Stimulated activated CD4-positive, alpha-beta T cell treated with anti-CD3 and anti-CD28 coated beads, Interleukin-4, amount 100 ng/mL, for 24 hours (primary cell): ENCODE measurements at places on chromosomes 12 and 14.

DNA sequence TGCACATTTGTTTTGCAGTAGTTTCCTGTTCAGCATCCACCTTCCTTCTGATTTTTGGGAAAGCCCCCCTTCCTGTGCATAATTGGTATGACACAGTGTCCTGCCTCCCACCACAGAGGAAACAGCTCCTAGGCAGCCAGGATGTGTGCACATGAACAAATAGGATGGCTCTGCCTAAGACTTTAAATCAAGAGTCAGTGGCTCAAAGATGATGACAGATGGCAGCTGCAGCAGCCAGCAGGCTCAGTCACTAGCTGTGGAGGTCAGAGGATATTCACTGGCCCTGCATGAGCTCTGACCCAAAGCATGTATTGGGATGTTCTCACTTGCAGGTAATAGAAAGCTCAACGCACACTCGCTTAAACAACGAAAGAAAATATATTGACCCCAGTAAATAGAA, 90.3 kb downstream of the KCNK10 start:
- no peak for DNase-seq

GRCh38 chr14:77498984-77499527, 440 bp upstream of the ISM2 start:
- no peak for DNase-seq

DNA sequence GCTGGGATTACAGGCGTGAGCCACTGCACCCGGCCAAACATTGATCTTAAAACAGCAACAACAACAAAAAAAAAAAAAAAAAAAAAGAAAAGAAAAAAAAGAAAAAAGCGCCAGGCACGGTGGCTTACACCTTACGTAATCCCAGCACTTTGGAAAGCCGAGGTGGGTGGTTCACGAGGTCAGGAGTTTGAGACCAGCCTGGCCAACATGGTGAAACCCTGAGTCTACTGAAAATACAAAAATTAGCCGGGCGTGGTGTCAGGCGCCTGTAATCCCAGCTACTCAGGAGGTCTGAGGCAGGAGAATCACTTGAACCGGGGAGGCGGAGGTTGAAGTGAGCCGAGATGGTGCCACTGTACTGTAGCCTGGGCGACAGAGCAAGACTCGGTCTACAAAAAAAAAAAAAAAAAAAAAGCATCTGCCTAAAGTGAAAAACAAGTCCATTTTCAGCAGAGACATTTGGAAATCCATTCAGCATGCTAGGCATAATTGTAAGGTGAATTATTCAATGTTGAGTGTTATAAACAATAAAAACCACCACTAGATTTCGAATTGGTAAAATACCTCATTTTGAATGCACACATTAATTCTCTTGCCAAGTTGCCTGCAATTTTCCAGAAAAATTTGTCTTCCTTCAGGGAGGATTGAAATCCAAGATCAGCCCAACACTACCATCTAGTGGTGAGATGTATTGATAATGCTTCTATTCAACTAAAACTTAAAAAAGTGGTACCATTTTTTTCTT, 8.0 kb upstream of the CERS5 start:
- DNase-seq = peak; percentile 20

DNA sequence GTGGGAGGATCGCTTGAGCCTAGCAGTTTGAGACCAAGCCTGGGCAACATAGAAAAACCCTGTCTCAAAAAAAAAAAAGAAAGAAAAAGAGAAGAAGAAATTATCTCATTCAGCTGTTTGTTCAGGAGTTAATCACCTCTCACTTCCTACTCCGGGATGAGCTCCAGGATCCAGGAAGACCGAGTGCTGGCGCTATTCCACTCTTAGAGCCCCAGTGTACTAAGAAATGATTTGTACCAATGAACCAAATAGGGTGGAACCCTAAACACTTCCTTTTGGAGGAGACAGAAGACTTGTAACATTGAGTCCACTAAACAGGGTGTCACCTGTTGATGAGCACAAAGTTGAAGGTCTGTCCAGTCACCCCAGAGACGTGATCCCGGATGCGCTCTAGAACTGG, 3.6 kb downstream of the ALKBH2 start:
- DNase-seq = no peak

DNA sequence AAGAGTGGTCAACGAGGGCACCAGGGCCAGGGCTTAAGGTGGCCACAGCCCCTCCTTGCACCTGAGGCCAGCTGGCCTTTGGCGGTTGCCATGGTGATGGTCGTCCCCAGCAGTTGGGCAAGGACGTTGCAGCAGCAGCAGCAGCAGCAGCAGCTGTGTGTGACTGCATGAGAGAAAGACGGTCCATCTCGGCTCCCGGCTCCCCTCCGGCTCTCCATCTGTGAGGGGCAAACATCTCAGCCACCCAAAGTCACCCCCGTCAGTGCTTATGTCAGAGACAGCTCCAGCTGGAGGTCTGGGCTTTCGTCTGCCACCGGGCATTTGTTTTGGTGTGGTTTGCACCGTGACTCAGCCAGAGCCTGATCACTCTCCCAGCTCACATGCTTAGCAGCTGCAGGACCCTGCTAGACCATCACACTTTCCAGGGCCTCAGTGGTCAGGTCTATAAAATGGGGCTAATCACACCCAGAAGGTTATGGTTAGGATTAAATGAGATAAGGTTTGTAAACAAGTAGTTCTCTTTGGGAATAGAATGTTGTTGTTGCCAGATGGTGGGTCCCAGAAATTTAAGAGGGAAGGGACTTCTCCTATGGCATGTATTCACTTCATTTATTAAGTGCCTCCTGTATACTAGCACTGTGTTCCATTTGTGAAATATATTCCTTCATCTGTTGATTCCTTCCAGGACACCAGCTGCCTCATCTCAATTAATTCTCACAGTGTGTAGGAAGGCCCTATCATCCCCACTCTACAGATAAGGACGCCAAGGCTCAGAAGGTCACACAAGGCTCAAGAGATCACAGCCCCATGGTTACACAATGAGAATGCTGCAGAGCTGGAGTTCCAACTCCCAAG, 212.6 kb upstream of the LHX5 start:
- DNase-seq = no peak

DNA sequence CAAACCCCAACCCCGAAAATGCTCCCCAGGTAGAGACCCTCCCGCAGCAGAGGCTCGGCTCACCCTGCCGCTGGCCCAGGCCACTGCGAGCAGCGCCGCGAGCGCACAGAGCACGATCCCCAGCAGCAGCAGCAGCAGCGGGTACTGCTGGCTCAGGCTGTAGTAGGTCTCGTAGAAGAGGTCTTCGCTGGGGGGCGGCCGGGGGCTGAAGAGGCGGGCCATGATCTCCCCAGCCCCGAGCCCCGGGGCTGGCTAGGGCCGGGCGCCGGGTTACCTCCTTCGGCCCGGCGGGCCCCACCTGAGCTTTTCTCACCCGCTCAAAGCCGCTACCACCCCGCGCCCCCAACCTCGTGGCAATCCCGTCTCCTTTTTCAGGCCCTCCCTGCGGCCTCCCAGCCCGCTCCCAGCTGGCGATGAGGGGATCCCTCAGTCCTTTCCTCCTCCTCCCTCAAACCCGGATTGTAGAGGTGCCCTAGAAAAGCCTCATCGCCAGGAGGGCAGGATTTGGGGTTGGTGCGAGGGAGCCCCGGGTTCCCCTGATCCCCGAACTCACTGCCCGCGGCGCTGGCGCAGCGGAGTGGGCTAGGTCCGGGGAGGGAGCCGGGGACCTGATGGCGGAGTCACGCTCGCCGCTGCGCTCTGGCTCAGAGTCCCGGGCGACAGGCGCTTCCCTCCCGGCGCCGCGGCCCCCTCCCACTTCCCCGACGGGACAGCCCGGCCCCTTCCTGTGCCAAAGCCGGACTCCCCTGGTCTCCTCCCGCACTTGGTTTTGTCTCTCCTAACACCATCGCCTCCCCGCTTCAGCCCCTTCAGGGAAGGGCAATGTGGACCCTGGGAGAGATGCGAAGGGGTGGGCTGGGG, at the start of gene ADCY4:
TSS of gene ADCY4 (minus strand) at position 641 of the 861 bp plus-strand sequence. CDS start at position 222, 419 bp downstream.
- DNase-seq = no peak

DNA sequence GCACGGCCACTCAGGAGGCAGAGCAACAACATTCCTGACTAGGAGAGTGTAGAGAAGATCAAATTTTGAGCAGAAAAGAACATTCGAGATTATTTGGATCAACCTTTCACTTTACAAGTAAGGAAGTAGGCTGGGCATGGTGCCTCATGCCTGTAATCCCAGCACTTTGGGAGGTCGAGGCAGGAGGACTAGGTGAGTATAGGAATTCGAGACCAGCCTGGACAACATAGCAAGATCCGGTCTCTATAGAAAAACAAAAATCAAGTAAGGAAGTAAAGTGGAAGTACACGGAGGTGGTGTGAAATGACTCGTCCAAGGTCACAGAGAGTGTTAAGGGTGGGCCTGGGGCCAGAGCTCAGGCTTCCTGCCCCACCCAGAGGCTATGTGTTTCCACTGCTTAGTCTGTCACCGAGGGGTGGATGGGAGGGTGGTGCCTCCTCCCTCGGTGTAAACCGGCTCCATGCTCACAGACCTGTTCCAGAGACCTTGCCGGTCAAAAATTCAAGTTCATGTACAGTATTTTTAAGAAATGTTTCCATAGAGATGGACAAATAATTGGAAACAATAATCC, 51.9 kb downstream of the MAP1LC3B2 start:
- DNase-seq = no peak

GRCh38 chr14:44490966-44491365, 16.1 kb downstream of the FSCB start:
- DNase-seq = no peak

DNA sequence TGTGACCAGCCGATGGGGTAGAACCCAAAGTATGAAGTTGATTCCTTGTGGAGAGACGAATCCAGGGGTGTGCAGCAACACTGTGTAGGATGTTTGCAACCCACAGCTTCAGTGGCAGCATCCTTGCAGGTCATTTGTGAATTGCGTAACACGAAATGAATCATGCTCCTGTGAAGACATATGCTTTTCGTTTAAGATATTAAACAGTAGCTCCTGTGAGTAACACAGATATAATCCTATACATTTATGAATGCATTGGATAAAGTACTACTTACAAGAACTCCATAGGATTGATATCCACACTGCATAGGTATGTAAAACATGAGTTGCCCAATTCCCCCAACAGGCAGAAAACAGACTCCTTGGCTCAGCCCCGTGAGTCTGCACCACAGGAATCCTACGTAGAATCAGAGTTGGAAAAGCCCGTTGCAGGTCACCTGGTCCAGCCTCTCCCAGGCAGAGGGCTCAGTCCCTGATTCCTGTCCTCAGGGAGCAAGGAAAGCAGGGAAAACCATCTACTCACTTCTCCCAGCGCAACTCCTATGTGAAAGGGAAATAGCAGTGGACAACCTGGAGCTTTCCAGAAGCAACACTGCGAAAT, 75.8 kb downstream of the GPATCH2L start:
- no peak for DNase-seq
